Central memory CD8-positive, alpha-beta T cell (primary cell): ENCODE measurements at places on chromosomes 12 and 14.

- H3K27ac ChIP-seq: no peak overlapping the region
- H3K27me3 ChIP-seq: no peaks in the 10 kb centered on the region
- no peaks in the 10 kb centered on the region for H3K36me3 ChIP-seq
- DNase-seq: no peak
Measured at GRCh38 chr12:75437564-75437963, 43.0 kb upstream of the GLIPR1 start.

DNA sequence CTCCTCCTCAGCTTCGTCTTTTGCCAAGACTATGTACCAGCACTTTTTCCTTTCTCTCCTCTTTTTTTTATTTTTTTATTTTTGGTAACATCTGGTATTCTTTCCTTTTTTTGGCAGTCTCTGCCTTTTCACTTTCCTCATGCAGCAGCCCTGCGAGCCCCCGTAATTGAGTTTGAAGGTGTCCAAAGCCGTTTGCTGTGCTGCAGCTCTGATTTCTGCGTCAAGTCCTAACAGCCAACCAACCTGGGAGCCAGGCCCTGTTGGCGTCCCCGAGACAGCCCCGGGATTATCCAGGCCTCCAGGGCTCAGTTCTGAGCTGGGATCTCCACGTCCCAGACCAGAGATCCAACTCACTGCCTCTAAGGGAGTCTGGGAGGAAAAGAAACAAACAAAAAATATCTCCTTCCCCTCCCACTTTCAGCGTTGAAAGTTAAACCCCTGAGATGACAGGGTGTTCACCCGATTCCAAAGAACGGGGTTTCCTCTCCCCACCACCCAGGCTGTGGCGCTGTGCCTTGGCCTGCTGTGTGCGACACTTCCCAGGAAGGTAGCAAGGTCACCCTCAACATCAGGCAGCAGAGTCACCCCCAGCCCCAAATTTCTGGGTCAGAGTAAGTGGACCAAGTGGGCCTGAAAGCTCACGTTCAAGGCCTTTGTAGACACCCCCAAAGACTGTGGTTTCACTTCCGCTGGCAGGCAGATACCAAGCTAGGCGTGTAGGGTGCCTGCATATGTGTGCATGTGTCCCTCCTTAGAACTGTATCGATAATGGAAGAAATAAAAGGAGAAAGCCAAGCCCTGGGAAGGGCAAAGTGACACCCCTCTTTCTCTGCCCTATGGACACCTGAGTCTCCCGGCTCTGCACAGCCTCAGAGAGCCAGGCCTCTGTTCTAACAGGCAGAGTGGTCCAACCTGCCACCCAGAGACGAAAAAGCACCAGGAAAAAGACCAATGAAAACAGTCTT lies 11.1 kb downstream of the BCL11B start:
- no peaks in the 10 kb centered on the region for H3K27me3 ChIP-seq
- peaks cover 87% of the 10 kb centered on the region for H3K36me3 ChIP-seq
- peak overlapping the region; percentile 99 for H3K4me3 ChIP-seq

DNA sequence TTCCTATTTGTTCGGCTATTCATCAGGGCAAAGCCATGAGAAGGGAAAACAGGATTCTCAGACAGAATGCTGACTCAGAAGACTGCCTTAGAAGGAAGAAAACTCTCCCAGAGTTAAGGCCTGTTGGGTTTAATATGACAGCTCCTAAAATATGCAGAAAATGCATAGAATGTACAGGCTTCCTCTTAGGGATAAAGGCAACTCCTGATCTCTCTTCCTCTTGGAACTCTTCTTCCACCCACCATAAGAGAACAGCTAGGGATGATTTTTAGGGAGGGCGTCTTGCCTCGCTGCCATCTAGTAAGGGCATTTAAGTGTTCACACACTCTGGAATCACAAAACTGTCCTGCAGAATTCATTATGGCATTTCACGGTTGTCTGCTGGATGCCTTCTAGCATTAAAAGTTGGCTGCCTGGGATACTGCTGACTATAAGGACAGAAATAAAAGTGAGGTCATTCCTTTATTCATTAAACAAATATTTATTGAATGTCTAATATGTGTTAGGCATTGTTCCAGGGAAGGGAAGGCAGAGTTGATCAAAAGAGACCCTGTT lies 73.7 kb downstream of the DCAF5 start:
- peaks cover 44% of the 10 kb centered on the region for H3K36me3 ChIP-seq
- H3K4me3 ChIP-seq: no peak overlapping the region
- H3K27ac ChIP-seq: peak overlapping the region; percentile 56
- no peaks in the 10 kb centered on the region for H3K27me3 ChIP-seq
- DNase-seq: no peak

GRCh38 chr14:49962621-49963020 lies 69.7 kb downstream of the ARF6 start:
- no peaks in the 10 kb centered on the region for H3K27me3 ChIP-seq
- no peak overlapping the region for H3K27ac ChIP-seq
- DNase-seq: no peak
- H3K4me3 ChIP-seq: no peak overlapping the region
- H3K4me1 ChIP-seq: no peaks in the 10 kb centered on the region

GRCh38 chr14:88069677-88070076 lies 64.7 kb downstream of the GPR65 start:
- no peaks in the 10 kb centered on the region for H3K4me1 ChIP-seq
- peaks cover 18% of the 10 kb centered on the region for H3K27me3 ChIP-seq
- H3K36me3 ChIP-seq: peaks cover 1% of the 10 kb centered on the region
- no peak overlapping the region for H3K4me3 ChIP-seq
- no peak overlapping the region for H3K27ac ChIP-seq

- DNase-seq: no peak
- H3K4me3 ChIP-seq: peak overlapping the region; percentile 89
- peak overlapping the region; percentile 95 for H3K27ac ChIP-seq
- H3K27me3 ChIP-seq: no peaks in the 10 kb centered on the region
- H3K4me1 ChIP-seq: peaks cover 30% of the 10 kb centered on the region
Measured at GRCh38 chr12:12721176-12721751, 4.1 kb downstream of the CDKN1B start.

GRCh38 chr12:52828591-52829021 lies 5.5 kb downstream of the KRT79 start:
- H3K36me3 ChIP-seq: no peaks in the 10 kb centered on the region
- H3K4me3 ChIP-seq: no peak overlapping the region
- no peak overlapping the region for H3K27ac ChIP-seq
- DNase-seq: no peak

DNA sequence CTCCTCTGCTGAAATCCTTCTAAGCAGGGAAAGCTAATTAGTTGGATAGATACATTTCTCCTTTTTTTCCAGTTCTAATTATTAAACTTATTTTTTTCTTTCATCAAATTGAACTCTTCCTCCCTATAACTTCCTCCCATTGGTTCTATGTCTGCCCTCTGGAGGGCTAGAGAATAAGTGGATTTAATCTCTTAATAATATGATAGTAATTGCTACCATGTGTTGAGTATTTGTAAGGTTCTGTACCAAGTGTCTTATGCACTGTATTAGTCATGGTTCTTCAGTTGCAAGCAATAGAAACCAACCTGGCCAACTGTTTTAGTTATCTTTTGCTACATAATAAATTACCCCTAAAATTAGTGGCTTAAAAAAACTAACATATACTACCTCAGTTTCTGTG lies 190.5 kb upstream of the PLXNC1 start:
- no peak for DNase-seq
- H3K27me3 ChIP-seq: no peaks in the 10 kb centered on the region
- no peaks in the 10 kb centered on the region for H3K36me3 ChIP-seq
- no peak overlapping the region for H3K4me3 ChIP-seq
- H3K4me1 ChIP-seq: no peaks in the 10 kb centered on the region
- H3K27ac ChIP-seq: no peak overlapping the region

DNA sequence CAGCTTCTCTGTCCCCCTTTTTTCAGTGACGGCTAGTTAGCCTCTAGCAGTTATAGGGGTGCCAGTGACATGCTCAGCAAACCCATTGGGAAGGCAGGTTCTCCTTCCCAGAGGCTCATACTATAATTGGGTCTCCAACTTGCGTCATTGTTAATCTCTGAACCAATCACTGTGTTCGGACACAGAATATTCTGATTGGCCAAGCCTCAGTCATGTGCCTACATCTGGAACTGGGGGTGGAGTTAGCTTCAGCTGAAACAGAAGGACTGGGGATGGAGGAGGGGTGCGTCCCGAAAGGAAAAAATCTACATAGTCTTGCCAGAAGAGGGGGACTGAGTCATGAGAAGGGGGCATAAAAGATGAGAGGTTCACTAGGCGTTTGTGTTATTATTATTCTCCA lies 165.6 kb downstream of the SUDS3 start:
- H3K4me3 ChIP-seq: no peak overlapping the region
- DNase-seq: no peak
- H3K4me1 ChIP-seq: no peaks in the 10 kb centered on the region
- no peak overlapping the region for H3K27ac ChIP-seq
- H3K27me3 ChIP-seq: no peaks in the 10 kb centered on the region
- H3K36me3 ChIP-seq: peaks cover 1% of the 10 kb centered on the region

GRCh38 chr14:104658325-104658712 lies 31.1 kb upstream of the INF2 start:
- H3K27ac ChIP-seq: peak overlapping the region; percentile 71
- peaks cover 40% of the 10 kb centered on the region for H3K27me3 ChIP-seq
- peaks cover 2% of the 10 kb centered on the region for H3K36me3 ChIP-seq
- peaks cover 9% of the 10 kb centered on the region for H3K4me1 ChIP-seq
- DNase-seq: no peak
- H3K4me3 ChIP-seq: no peak overlapping the region

DNA sequence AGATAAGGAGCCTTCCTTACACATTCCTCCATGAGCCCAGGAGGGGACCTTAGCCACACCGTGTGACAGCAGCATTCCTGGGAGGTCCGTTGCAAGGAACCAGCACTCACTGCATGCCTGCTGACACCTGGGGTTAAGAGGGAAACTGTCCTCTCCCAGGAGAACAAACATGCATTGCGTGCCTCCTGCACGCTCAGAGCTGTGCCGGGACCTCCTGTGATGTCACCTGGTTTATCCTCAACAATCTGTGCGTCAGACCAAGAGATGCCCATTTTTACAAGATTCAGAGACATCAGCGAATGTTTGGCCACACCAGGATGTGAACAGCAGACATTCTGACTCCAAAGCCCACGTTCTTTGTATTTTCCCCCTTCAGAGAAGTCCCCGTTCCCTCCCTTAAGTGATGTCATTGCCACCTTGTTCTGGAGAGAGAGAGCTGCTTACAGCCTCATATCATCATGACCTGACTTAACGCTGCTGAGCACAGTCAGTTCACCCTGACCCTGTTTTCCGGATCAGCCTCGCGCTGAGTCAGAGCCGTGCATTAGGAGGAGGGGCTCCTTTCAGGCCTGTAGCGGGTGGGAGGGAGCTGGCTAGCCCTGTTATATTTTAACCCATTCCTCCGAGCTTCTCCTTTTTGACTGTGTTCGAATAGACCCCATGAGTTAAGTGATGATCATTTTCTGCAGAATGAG lies 36.2 kb downstream of the TMEM120B start:
- no peaks in the 10 kb centered on the region for H3K27me3 ChIP-seq
- peaks cover 12% of the 10 kb centered on the region for H3K36me3 ChIP-seq
- DNase-seq: no peak
- no peaks in the 10 kb centered on the region for H3K4me1 ChIP-seq
- H3K27ac ChIP-seq: no peak overlapping the region
